Ammon's horn (tissue), 1 donor: ENCODE measurements at places on chromosomes 2 and 18.

DNA sequence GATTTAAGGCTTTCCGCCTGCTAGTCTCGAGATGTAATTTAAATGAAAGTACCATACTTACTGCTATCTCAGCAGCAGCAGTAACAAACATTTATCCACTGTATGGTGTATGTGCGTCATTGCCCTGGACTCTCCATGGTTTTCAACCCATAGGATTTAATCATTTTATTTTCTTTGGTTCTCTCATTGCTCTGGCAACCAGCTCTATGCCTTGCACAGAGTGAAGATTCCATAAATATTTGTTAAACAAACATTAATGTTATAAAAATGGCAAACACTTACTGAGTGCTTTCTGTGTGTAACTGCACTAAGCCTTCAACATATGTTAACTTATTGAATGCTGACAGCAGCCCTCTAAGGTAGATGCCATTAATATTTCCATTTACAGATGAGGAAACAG, 1.3 kb upstream of the LMAN1 start:
- DNase-seq: no peak

GRCh38 chr18:46468426-46469180, 188.4 kb downstream of the LOXHD1 start:
- no peak for DNase-seq

DNA sequence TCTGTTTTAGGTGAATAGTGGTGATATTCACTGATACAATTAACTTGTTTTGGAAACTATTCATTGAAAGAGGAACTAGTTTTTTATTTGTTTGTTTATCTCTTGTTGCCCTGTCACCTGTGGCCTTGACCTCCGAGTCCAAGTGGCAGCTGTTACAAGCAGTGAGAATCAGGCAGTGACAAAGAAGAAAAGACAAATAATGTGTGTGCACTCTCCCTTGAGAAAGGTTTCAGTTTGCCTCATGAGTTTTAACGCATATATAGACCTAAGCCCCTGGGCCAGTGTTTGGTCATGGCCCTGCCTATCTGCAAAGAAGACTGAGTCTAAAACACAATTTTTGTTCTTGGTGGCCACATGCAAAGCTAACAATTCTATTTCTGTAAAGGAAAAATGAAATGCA, 15.3 kb downstream of the KYNU start:
- no peak for DNase-seq

DNA sequence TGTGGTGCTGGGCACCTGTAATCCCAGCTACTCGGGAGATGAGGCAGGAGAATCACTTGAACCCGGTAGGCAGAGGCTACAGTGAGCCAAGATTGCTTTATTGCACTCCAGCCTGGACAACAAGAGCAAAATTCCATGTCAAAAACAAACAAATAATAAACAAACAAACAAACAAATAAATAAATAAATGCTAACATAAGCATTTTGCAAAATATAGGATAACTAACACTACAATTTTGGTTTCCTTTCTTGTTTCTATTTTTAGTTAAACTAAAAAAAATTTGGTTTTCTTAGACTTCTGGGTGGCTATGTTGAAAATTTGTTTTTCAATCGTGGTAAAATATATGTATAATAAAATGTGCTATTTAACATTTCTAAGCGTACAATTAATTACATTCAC, 115.0 kb upstream of the ZNF516 start:
- DNase-seq: no peak
